Esophagus squamous epithelium (tissue), 5 donors: ENCODE measurements at places on chromosomes 4 and X. TPM values are rescaled to one million over a fixed set of nuclear protein-coding genes. Genes with fewer than 3 reads are reported as not detected.

- H3K27me3 ChIP-seq = no peaks in the 10 kb centered on the region
- H3K36me3 ChIP-seq = no peaks in the 10 kb centered on the region
- peaks cover 5% of the 10 kb centered on the region for H3K4me1 ChIP-seq
- no peak overlapping the region for H3K4me3 ChIP-seq
- no peak overlapping the region for H3K27ac ChIP-seq
These were observed 180.0 kb downstream of the DHRSX start for GRCh38 chrX:2320580-2321327.

- H3K27ac ChIP-seq = peak overlapping the region; percentile 98
- DNase-seq = no peak
- H3K4me1 ChIP-seq = peaks cover 35% of the 10 kb centered on the region
- H3K36me3 ChIP-seq = no peaks in the 10 kb centered on the region
These were observed 566 bp downstream of the LARP7 start for GRCh38 chr4:112637552-112637866.

DNA sequence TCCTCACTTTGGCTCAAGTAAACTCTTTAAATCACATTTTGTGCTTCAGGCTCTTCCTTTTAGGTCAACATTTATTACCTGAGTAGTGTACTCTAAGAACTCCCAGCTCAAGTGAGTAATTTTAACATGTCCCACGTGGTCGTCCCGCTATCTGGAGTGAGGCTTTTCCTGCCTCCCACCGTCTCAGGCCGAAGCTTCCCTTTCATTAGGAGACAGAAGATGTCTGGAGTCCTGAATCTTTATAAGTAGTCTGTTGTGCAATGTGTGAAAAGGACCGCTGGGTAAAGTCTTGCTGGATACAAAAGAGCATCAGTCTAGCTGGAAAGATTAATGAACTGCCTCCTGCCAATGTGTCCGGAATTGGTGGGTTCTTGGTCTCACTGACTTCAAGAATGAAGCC lies 117.7 kb upstream of the NEIL3 start:
- H3K27me3 ChIP-seq = no peaks in the 10 kb centered on the region
- H3K4me1 ChIP-seq = no peaks in the 10 kb centered on the region
- H3K36me3 ChIP-seq = no peaks in the 10 kb centered on the region
- H3K4me3 ChIP-seq = no peak overlapping the region
- H3K27ac ChIP-seq = no peak overlapping the region

- no peak overlapping the region for H3K4me3 ChIP-seq
- no peaks in the 10 kb centered on the region for H3K27me3 ChIP-seq
- no peak for DNase-seq
- no peaks in the 10 kb centered on the region for H3K36me3 ChIP-seq
These were observed 7.9 kb downstream of the TET2 start for GRCh38 chr4:105154576-105154975.

GRCh38 chr4:133593764-133594163 lies 444.7 kb downstream of the PCDH10 start:
- no peaks in the 10 kb centered on the region for H3K4me1 ChIP-seq
- no peak overlapping the region for H3K4me3 ChIP-seq
- no peaks in the 10 kb centered on the region for H3K36me3 ChIP-seq
- DNase-seq = no peak
- H3K27me3 ChIP-seq = no peaks in the 10 kb centered on the region

Gene NDST3
- not detected for total RNA-seq
